ENCODE measurements at places on chromosomes 3 and 15.

- no peak for DNase-seq
Measured at GRCh38 chr15:78988361-78988911, 43.6 kb upstream of the CTSH start.

DNA sequence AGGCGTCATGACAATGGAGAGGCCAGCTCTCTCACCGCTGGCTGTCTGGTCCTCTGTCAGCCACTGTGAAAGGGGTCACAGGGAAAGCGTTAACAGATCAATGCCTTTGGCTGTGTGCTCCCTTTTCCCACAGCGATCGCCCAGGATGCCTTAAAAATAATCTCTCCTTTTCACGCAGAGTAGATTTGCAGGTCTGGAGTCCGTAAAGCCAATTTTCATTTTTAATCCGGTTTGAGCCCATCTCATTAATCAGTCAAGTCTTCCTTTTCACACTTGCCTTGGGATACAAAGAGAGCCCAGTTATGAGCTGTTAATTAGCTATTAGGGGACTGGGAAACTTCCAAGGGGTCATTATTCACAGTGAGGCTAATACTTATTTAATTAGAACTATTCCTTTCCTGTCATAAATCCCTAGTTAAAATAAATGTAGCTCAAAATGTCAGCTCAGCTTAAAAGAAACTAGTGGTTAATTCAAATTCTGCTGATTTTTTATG is 104.3 kb upstream of the RASGRP1 start:
- no peak for DNase-seq

DNA sequence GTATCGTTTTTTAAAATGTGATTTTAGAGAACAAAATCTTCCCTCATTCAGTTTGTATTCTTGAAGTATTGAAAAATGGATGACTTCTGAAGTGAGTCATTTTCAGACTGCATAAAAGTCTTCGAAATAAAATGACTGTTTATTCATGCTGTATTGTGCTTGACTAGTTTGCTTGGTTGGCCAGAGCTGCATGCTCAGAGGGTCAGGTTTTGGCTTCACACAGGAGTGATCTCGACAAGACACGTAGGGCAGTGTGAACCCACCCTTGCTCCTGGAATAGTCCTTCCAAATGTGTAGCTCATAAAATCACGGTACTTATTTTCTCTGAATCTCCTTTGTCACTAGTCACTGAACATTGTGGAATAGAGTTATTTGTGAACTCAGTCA is 73.3 kb downstream of the FNDC3B start:
- no peak for DNase-seq

DNA sequence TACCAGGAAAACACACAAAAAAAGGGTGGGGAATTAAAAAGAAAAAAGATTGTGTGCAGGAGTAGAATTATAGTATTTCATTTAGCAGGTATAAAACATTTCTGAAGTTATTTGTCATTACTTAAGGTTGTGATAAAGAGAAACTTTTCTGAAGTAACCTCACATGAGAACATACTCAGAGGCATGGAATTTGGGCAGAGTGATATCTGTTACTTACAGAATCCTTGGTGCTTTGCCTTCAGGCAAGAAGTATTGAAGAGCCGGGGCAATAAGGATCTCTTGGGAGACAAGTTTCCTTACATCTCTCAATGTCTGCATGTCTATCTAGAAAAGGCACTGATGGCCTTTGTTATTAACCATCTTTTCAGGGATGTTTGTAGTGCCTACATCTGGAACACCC is 179.7 kb upstream of the ROBO1 start:
- DNase-seq, result no peak

DNA sequence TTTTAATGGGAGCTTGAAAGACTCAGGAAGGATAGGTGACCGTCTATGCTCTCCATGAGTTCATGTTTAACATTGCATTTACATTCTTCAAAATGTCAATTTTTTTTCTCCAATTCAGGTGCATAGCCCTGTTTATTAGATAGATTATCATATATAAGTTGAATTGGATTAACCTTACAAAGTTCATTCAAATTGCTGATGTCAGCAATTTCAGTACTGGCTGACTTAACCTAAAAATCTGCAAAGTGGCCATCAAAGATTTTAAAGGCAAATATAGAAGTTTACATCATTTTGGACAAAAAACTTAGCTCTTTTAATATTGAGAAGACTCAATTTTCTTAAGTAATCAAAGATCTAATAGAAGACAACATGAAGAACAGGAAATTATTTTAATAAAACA is 57.8 kb downstream of the MINDY4B start:
- no peak for DNase-seq

DNA sequence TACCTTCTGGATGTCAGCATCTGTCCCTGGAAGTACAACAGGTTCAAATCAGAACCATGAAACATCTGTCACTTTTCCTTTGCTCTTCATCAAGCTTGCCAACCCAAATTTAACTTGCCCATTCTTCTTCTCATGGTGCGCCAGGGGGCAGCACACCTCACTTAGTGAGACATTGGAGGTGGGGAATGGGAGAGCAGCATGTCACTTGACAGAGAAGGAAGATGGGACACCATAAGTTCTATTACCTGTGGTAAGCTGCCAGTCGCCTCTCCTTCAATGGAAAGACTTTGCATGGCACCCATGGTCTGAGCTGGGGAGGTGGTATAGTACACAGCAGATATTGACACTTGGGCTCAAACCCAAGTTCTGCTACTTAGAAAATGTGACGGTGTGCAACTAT is 2.9 kb downstream of the SCN5A start:
- peak; percentile 50 for DNase-seq

DNA sequence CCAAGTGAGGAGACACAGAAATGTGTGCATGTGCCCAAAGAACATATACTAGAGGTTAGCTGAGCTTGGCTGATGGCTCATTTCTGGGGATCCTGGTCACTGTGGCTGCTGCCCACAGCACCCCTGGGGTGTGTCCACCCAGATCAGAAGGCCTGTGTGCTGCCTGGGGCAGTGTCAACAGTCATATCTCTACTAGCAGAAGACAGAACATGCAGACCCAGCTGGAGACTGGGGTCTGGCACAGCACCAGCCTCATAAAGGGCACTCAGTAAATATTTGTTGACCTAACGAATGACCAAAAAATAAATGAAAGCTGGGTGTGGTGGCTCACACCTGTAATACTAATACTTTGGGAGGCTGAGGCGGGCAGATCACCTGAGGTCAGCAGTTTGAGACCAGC is 16.4 kb downstream of the CHRNA3 start:
- no peak for DNase-seq

GRCh38 chr3:100277255-100277800 is 16.5 kb downstream of the TBC1D23 start:
- DNase-seq, result no peak

- no peak for DNase-seq
Measured at GRCh38 chr15:66040211-66040892, 171.1 kb downstream of the RAB11A start.

DNA sequence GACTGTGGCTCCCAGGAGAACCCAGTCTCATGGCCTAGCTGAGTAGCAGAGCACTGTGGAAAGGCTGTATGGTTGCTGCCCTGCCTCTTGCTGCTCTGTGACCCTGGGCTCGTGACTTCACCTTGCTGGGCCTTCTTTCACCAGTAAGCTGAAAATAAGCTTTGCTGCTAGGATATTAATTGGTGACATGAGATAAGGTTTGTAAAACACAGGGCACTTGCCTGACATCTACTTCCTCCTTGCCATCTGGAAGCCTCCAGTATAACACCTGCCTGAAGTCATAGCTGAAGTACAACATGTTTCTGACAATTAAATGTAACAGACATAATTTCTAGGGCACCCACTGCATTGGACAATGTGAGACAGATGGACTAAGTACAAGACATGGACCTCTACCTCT is 53.6 kb downstream of the CLEC3B start:
- no peak for DNase-seq

Data from ecto neural progenitor cell (in vitro differentiated cells).